ENCODE measurements at places on chromosomes 3 and 15.
A peak's percentile ranks its signal among the peaks of the same experiment; 100 is the strongest.

DNA sequence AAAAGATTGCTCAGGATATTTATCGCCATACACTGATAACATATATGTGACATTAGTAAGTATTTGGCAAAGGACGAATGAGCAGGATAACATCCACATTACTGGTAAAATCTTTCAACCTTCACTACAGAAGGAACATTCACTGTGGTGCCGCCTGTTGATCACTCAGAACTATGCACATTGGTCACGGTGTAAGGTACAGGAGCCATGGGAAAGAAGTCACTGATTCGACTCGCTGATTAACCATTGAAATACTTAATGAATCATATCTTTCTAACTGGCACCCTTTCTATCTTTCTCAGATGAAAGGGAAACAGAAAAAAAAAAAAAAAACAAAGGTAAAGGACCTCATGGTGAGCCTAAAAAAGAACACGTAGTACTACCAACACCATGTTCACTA is 68.8 kb downstream of the TJP1 start:
- no peak for DNase-seq

DNA sequence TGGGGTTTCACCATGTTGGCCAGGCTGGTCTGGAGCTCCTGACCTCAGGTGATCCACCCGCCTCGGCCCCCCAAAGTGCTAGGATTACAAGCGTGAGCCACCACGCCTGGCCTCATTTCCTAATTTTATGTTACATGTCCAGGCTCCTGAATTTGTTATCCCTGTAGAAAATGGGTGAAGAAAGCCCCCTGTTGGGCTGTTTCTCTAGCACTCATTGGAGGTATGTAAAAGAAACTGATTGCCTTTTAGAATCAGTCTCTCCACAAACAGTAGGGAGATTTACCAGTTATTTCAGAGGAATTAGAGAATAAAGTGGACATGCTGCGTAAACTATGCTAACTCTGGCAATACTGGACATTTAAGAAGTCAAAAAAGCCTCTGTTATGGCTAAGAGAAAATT is 364.1 kb upstream of the TBL1XR1 start:
- no peak for DNase-seq

DNA sequence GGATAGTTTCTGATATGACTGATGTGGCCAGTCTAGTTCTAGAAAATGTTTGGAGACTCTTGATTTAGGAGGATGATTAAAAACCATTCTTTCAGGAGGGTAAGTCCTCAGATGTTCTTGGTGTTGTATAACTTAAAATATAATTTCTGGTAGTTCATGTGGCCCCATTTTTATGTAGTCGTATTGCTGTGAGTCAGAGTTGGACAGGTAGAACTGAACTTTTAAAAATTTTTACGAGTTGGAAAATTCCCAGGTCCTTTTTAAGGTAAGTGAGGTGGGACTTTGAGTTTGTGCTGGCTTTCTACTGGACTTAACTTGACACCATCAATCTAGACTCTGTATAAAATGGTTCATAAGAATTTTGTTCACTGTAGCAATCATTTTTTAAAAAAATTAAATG is 92.3 kb downstream of the TCF12 start:
- no peak for DNase-seq

DNA sequence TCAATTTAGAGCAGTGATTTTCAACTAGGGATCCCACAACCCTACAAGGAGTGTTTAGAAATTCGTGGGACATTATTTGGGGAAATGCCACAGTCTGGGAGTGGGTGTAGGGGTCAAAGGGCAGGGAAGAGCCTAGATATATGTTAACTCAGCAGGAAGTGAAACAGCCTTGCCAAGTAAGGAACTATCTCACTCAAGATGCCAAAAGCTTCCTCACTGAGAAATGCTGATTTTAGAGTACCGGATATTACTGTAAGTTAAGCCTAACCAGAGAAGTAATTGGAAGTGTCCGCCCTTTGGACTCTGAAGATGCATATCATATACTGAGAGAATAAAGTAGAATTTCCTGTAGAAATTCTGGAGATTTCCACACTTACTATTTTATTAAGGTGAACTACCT is 158.6 kb downstream of the BBX start:
- DNase-seq, result no peak

DNA sequence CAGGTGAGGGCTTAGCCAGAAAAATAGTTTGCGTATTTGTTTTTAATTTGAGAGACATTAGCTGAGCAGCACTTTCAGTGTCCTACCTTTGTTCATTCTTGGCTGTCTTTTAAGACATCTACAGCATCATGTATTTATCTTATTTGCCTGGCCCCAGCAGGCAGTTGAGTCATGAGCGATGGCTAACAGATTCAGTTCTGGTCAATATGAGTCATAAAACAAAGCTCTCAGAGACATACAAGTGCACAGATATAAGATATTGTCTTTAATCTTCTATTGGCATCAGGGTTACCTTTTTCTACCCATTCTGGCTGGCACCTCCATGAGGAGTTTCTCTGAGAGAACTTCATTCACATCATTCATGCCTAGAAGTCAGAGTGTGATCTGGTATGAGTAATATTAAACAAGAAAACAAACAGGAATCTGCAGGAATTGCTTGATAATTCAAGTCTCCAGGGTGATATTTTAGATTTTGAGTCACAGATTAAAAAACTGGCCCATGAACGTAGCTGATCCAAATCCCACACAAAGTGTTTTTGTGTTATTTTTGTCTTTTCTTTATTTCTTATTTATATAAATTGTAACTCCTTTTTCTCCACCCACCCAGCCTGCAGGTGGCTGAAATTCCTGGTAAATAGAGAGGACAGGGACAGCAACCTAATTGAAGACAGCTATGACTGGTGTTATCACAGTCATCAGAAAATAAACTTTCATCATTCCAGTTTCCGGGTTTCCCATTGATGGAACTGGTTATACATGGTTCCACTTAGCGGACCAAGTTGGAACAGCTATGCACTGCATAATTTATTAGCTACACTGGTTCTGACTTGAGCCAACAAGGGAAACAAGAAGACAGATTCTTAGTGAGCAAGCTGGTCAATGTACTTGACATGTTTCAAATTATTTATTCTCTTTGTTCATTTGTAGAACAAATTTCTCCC is 47.3 kb downstream of the PLSCR2 start:
- DNase-seq, result no peak

DNA sequence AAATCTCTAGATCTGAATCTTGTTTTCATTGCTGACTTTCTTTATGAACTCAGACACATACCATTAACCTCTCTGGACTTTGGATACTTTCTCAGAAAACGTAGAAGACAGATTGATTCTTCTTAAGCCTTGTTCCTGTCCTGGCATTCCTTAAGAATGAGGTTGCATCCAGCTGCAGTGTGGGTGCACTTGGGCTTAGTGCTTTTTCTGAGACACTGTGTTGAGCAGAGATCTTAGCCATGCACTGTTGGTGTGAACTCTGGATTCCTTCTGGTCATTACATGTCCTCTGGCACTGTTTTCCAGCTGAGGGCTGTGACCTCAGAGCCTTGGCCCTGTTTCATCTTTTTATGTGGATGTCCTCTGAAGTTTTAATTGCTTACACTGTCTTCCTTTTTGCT is 428.3 kb downstream of the CNTN4 start:
- DNase-seq, result no peak

- DNase-seq, result no peak
Observed at GRCh38 chr15:67009576-67010569, 55.5 kb upstream of the SMAD3 start.

GRCh38 chr3:194824701-194825111 is 139.0 kb downstream of the FAM43A start:
- DNase-seq, result peak; percentile 75

- DNase-seq, result peak; percentile 78
Observed at GRCh38 chr3:73786321-73786807, 161.6 kb upstream of the PDZRN3 start.

DNA sequence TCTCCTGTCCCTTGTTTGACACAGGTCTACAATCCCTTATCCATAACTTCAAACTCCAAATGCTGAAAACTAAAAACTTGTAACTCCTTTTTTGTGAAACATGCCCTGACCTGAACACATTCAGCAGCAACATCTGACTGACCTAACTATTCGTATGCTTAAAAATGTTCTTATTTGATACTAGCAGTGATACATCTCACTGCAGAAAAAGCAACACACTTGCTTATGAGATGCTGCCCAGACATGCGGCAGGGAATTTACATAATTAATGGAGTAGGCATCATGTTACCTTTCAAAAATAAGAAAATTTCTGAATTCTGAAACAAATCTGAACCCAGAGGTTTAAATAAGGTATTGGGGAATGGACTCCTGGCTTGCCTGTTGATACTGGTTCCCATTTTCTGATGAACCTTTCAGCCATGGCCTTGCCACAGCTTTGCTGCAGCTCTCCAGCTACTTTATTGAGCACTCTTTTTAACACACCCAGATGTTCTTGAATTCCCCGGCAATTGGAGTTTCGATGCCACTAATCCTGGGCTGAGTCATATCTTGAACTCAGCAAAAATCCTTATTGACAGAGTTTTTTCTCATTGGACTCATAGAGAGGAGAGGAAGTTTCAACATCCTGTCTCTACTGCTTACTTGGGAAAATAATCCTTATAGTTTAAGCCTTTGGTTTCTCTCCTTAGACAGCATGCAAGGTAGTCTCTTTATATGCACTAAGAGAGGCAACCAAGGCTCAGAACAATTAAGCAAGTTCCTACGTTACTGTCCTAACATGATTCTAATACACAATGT is 296.6 kb upstream of the LMCD1 start:
- DNase-seq, result no peak

DNA sequence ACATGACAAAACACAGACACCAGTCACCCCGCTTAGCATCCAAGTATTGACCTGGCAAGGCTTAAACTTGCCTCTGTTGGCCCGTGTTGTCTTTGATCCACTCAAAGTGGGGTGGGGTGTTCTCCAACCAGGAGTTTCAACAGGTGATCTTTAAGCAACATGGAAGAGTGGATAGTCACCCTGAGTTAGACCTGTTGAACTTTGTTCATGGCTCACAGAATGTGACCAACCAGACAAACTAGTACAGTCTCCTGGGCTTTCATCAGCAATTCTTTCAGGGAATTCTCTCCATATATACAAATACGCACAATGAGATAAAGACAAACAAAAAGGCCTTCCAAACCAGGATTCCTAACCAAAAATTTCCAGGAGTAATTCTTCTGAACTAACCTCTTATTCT is 11.9 kb downstream of the LEKR1 start:
- no peak for DNase-seq

GRCh38 chr3:150216866-150217600 is 191.1 kb upstream of the TSC22D2 start:
- DNase-seq, result no peak

DNA sequence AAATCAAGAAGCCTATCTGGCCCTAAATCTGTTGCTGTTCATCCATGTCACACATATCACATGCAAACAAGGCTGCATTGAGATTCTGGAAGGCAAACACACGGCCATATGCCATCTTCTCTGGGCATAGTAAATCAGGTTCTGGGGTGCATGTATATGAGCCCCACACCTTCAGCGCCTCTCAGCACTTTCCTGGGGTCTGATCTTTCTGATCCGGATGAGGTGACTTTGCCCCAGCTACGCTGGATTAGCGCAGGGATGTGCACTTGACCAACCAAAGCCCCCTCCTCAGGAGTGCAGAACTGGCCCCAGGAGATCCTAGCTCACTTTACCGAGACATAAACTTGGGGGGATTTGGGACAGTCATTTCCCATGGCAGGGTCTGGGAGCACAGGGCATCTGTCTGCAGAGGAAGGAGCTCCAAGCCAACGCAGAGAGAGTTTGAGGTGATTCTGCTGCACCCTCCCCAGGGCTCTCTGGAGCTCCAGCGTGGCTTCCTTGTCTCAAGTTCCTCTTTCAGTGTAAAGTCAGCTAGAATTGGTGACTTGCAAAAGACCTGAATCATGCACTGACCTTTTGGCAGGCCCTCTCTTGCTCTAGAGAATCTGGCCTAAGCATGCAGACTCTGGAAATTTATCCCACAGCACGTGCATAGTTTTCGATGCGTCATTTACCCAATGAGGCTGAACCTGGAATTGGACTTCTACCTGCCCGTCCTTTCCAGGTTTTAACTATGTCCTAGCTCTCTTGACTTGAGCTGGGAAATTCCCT is 63.5 kb upstream of the KLF13 start:
- DNase-seq, result no peak

GRCh38 chr3:79729096-79729495 is 38.7 kb downstream of the ROBO1 start:
- no peak for DNase-seq

GRCh38 chr15:80978685-80979329 is 10.8 kb downstream of the MESD start:
- DNase-seq, result no peak

GRCh38 chr15:48392356-48392755 is 61.1 kb downstream of the DUT start:
- DNase-seq, result no peak

DNA sequence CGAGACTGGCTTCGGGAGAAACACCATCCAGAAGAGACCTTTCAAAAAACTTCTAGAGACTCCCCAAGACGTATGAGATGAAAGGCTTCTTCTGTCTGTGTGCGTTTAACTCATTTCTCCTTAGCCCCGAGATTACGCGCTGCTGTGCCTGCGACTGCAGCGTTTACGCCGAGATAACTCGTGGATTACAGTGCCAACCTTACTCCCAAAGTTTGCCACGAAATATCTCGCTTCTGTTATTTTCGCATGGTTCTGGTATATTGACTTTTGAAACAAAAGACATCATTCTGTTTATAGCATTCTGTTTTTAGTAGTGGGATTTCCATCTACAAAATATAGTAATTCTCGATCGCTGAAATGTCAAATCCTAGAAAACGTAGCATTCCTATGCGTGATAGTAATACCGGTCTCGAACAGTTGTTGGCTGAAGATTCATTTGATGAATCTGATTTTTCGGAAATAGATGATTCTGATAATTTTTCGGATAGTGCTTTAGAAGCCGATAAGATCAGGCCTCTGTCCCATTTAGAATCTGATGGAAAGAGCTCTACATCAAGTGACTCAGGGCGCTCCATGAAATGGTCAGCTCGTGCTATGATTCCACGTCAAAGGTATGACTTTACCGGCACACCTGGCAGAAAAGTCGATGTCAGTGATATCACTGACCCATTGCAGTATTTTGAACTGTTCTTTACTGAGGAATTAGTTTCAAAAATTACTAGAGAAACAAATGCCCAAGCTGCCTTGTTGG is 467 bp downstream of the PGBD4 start:
- DNase-seq, result no peak

- no peak for DNase-seq
Observed at GRCh38 chr15:45126535-45127158, 3.0 kb downstream of the DUOXA1 start.

DNA sequence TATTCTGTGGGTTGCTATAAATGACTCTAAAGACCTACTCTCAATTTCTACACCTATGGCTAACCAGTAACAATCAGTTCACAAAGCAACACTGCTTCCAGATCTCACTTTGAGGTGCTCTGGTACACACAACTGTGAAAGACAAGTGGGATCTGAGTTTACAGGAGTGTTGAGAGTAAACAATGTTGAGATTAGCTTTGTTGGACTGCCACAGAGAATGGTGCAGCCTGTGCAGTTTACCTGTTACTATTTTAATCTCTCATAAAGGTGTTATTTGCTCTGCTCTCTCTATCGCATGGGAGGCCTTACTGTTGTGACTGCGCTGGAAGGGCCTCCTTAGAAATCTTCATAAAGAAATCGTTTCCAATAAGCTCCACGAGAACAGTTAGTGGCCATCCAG is 112.0 kb downstream of the SOX2 start:
- DNase-seq, result no peak

- DNase-seq, result no peak
Observed at GRCh38 chr3:26145769-26146168, 355.9 kb downstream of the OXSM start.

- no peak for DNase-seq
Observed at GRCh38 chr3:122377975-122378374, 5.1 kb downstream of the MIX23 start.

GRCh38 chr3:99551520-99551919 is 86.9 kb upstream of the COL8A1 start:
- no peak for DNase-seq
